ENCODE measurements at places on chromosomes 16 and 17.

DNA sequence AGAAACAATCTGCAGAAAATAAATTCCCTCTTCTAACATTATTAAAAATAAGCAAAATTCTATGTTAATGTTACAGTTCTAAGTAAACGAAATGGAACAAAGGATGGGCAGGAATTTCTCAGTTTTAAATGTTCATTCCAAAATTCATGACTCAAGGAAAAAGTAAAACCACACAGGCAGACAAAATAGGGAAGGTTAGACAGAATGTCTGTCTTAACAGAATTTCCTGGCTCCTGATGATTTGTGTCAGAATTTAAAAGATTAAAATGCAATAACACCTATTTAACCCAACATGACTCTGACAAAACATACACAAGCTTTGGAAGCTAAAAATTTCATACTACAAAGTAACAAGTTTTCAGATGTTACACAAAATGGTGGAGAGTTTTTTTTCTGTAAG is 42.8 kb downstream of the SPOP start:
- DNase-seq: no peak

DNA sequence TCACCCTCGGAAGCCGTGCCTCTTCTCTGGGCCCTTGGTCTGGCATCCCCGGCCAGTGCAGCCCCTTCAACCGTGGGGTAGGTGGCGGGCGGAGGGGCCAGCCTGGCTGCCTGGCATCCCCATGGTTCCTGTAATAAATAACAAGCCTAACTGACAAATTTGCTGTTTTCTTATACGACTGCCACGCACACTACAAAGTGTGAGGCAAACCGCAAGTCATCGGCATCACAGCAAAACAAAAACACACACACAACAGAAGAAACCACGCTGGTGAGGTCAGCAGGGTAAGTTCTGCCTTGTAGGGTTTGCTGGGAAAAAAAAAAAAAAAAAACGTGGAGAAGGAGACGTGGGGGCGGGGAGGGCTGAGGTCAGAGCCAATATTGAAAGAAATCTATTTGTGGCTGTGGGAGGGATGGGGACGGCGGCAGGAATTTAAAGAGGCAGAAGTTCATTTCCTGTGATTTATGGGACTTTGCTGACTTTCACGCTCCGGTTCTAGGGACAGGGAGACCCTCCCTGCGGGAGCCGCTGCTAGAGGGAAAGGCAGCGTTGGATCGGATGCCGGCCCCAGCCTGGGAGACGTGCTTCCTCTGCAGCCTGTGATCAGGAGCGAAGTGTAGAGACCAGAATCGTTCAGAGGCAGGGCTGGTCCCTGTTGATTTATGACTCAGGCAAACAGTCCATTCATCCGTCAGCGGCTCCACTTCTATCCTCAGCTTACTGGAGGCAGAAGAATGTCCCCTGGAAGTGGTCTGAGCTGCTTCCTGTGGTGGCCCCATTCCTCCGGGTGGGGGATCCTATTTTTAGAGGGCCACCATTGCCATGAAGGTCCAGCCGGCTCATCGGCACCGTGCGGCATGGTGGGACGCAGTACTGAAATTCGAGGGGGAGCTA is 162.8 kb downstream of the FOXL1 start:
- DNase-seq: peak; percentile 75

GRCh38 chr16:88665148-88665547 is 2.3 kb upstream of the MVD start:
- no peak for DNase-seq

GRCh38 chr17:74497471-74497870 is 31.0 kb downstream of the CD300A start:
- no peak for DNase-seq

GRCh38 chr16:50152351-50152806 is 727 bp upstream of the TENT4B start:
- peak; percentile 4 for DNase-seq

DNA sequence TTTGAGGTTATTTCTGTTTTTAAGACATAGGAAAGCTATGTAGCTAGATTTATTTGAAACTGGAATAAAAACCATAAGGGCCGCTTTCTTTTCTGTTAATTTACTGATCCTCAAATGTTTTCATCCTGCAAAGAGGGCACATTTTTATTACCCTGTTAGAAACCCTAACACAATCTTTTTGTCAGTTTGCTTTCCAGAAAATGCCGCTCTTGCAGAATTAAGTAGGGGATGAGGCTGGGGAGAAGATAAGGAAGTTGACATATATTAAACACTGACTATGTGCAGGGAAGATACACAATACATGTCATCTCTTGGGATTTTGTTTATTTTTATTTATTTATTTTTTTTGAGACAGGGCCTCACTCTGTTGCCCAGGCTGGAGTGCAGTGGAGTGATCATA is 15.7 kb downstream of the USP43 start:
- DNase-seq: no peak

GRCh38 chr17:37717627-37718323 is 27.1 kb downstream of the HNF1B start:
- peak; percentile 13 for DNase-seq

DNA sequence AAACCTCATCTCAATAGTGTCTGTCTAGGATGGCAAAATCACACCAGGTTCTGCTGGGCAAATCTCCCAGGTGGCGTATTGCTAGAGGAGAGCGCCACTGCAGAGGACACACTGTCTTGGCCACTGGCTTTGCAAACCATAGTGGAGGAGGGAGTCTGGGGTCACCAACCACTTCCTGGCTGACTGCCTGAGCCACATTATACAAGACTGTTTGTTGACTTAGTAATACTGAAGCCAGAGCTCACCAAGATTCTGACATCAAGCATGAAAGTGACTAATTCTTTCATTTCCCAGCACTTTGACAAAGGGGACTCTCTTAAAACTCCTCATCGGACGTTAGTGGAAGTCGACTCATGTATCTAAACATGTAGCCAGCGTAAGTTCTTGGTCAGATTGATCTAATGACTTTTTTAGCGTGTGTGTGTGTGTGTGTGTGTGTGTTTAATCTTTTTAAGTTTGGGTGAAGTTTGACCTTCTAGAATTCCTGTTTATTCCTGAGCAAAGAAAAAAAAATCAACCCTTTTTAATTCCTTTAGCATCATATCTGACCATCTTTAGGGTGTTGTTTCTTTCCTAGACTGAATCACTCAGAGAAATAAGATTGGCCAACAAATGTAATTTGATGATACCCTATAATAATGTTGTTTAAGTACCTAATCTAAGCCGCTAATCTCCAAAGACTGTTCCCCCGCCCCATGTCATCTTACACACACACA is 13.7 kb downstream of the PITPNC1 start:
- peak; percentile 89 for DNase-seq

DNA sequence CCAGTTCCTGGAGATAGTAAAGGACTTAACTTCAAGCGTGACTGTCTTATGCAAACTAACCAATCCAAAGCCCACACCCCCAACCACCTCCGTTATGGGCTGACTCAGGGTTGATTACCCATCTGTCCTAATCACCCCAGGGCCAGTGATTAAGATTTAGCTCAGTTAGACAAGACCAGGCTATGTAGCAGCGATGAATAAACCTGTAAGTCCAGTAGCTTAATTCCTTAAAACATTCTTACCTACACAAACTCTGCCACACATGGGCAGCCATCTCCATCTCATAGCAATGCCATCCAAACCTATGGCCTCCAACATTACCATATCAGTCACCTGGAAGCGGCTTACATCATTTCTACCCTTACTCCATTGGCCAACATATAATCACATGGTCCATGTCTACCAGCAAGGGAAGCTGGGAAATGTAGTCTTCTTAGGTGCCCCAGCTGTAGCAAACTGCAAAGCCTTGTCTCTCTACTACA is 266.7 kb downstream of the SHISA9 start:
- no peak for DNase-seq

GRCh38 chr17:17235212-17236174 is 1.5 kb downstream of the FLCN start:
- peak; percentile 18 for DNase-seq

- no peak for DNase-seq
These were observed 2.6 kb downstream of the RAI1 start for GRCh38 chr17:17683710-17684365.

DNA sequence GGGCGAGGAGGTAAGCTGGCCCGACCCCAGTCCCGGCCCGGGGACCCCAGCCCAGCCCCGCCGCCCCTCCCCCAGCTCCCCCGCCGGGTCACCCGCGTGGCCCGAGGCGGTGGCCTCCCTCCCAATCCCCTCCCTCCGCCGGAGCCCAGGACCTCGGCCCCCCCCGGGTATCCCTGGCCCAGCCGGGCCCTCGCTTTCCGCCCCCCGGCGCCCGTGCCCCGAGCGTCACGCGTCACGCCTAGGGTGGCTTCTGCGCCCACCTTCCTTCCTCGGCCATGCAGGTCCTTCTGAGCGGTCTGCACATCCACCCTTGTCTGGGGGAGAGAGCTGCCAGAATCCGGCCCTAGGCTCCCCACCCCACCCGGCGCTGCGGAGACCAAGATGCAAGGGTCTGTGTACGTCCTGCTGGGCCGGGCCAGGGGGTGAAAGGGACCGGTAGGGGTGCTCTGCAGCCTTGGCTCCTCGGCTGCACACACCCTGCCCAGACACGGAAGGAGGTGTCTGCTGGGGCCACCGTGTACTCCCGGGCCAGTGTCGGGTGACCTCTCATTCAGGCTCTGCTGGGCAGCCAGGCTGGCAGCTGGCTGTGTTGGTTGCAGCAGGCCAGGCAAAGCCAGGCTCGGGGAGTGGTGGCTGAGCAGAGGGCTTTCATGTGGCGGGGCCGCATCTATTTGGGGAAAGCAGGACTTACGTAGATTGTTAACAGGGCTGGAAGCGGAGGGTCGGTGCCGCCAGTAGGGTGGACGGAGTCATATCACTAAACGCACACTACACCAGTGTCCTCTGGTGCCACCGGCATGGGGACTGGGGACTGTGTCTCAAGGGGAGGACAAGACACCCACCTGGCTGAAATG is 754 bp downstream of the RAB11FIP4 start:
- DNase-seq: no peak

GRCh38 chr17:14781123-14781522 is 480.2 kb downstream of the HS3ST3B1 start:
- no peak for DNase-seq

GRCh38 chr16:2388875-2389433 is 40.3 kb upstream of the CCNF start:
- peak; percentile 20 for DNase-seq

DNA sequence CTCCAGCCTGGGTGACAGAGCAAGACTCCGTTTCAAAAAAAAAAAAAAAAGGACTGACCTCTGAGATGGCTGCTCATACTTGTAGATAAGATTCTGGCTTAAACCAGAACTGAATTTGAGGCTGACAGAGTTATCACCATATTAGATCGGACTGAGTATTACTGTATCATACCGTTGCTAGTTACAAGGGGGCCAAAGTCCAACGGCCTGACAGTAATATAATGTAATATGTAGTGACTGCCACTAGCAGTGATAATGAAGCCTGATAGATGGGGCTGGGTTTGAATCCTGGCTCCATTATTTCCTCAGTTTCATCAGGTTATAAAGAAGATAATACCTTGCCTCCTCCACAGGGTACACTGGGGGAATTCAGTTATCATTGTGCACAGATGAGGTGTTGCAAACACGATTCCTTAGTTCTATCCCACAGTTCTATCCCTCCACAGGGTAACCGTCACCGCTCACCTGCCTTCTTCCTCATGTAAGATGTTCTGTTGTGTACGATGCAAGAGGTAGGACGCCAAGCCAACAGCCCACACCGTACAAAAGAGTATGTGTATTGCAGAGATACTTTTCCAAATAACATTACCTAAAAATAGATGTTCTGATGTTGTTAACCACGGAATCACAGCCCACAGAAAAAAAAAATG is 5.2 kb downstream of the TMEM220 start:
- DNase-seq: no peak

- no peak for DNase-seq
These were observed 12.3 kb upstream of the FASN start for GRCh38 chr17:82110298-82110697.

- DNase-seq: peak; percentile 53
These were observed 475.9 kb upstream of the CCL2 start for GRCh38 chr17:33779234-33779591.

DNA sequence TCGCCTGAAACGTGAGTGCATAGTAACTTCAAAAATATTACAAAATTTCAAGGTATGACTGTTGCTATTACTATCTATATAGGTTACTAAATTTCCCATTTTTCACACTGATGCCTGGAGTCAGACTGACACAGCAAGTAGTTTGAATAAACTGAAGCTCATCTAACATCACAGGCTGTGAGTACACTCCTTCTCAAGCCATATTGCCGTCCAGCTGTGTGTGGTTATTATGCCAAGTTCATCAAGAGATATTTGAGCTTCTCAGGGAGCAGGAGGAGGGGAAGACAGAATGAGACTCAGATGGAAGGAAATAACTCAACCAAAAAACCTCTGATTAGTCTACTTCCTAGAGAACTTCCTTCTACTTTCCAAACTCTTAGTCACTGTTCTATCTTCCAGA is 473.9 kb downstream of the TOX3 start:
- no peak for DNase-seq

GRCh38 chr16:8877894-8878522 is 4.1 kb upstream of the LITAFD start:
- no peak for DNase-seq

DNA sequence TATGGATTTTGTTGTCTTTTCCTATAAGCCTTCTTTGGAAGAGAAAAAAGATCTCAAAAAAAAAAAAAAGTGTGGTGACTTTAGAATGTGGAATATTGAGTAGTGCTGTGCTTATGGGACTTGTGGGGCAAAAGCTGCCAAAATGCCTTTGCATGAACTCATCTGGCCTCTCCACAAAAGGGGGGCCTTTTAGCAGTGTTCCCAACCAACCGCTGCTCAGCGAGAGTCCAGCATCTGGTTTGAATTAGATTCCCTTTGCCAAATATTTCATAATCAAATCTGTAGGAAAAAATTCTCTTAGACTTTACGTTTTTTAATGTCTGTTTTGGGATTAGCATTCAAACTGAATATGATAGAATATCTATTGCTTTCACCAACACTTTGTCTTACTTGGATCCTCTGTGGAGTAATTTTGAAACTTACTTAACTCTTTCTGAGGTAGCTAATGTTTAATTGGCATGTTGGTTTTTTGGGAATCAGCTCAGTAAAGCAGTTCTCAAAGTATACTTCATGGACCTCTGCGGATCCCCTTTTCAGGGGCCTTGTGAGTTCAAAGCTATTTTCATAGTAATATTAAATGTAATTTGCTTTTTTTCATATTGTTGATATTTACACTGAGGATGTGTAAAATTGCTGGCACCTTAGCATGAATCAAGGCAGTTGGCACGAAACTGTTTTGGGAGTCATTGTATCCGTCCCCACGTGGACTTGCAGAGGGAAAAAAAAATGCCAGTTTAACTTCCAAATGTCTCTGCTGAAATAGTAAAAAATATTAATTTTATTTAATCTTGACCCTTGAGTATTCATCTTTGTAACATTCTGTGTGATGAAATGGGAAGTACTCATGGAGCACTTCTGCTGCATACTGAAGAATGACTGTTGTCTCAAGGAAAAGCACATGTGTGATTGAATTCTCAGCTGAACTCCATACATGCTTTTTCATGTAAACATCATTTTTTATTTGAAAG is 34.7 kb upstream of the VPS4A start:
- peak; percentile 99 for DNase-seq
